IMR-90 (cell line): ENCODE measurements at places on chromosomes 13 and 19.

- no peak for DNase-seq
Observed at GRCh38 chr19:3599776-3600187, 6.9 kb downstream of the TBXA2R start.

DNA sequence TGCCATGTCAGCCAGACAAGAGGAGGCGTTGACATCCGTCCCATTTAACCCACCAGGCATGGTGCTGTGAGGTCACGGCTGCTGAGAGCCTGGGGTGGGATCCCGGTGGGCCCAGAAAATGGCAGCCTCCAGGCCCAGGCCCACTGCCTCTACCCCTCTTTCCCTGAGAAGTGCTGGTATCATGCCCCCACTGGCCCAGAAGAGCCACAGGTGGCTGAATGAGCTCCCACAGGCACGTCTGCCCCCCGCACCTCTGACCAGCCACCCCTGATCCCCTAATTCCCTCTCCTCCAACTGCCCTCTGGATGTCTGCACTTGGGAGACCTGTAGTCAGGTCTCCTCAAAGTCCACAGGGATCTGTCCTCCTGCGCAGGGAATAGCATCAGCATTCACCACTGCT lies 37.3 kb upstream of the KCTD15 start:
- no peak for DNase-seq

DNA sequence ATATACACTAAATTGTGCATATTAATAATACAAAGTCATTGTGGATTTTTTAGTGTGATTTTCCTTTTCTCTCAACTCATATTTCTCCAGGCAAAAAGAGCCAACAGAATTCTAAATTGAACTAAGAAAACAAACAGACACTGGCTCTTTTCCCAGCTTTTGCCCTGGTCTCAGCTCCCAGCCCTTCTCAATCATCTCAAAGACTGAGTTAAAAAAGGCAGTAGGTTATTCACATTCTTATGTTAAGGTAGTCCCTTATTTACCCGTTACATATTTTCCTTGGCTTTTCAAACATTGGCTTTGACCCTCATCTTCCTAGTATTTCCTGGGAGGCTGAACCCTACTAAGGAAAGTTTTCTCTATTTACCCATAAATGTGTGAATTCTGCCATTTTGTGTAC lies 753.6 kb downstream of the LIG4 start:
- peak; percentile 66 for DNase-seq

- DNase-seq, result no peak
Observed at GRCh38 chr13:48006396-48006795, 5.3 kb upstream of the SUCLA2 start.

DNA sequence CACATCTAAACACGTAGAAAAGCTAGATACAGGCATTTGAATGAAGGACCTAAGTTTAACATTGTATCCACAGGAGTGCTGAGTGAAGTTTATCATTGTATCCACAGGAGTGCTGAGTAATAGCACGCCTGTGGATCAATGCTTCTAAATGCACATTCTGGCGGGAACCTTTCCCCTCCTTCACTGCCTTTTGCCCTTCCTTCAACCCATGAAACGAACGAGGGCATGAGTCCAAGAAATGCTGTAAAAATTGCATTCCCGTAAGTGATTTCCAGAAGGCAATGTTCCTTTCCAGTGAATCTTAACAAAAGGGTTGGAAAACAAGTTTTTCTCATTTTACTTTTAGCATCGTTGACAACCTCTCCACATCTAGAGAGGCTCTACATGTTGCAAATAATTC lies 88.1 kb downstream of the ZDHHC20 start:
- no peak for DNase-seq

GRCh38 chr19:56933014-56933705 lies 92.6 kb upstream of the PEG3 start:
- no peak for DNase-seq

DNA sequence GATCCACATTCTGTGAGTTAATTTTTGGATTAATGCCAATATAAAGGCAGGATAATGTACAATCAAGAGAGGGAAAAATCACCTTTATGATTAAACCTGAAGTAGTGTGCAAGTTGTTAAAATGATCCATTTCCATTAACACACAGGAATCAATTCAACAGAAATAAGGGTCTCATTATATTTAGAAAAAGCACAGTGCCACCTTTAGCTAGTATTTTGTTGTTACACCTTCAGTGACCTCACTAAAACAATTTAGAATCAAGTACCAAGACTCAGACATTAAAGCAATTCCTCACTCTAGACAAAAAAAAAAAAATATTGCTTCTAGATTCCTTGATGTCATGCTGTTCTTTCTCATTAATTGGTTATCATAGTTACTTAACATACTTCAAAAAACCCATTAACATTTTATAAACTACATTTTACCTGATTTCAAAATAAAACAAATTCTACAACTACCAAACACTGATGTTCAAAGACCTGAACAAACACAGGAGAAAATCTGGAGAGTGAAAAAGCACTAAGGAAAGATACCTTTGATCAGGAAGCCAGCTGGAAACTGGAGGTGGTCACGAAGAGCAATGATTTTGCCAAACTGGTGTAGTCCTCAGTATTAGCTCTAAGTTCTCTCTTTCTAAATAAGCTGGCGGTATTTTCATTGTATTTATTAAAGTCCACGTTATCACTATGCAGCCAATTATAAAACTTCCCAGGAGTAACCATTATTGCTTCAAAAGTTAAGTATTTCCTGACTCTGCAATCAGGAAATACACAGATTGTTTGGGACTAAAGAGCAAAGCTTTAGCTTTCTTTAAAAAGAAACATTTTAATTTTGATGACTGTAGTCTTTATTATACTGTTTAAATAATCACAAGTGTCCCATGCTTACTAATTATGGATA lies 115.3 kb downstream of the TBC1D4 start:
- no peak for DNase-seq

DNA sequence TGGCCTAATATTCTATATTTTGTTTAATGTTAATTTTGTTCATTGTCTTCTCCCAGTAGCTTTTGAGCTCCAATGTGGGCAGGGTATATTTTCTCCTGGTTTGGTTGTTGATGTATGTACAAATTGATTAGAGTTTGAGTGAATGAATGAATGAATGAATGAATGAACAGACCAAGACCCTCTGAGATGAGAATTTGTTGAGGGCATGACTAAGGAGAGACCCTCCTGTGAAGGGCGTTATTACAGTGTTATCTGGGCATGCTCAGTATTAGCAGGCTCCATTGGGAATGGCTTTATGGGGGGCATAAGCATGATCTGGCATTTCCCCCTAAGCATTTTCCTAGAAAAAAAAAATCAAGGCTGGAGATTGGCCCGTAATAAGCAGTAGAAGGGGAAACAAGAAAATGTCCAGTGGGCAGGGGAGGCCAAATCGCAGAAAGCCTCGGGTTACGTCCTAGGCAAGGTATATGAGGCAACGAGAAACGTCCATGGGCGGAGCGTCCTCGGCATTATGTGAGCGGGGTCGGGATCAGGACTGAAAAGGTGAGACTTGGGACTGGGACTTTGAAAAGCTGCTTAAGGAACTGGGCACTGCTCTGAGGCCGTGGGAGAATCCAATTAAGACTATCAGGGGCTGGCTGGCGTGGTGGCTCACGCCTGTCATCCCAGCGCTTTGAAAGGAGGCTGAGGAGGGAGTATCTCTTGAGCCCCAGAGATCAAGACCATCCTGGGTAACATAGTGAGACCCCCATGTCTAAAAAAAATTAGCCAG lies 904 bp upstream of the ARHGAP33 start:
- no peak for DNase-seq

DNA sequence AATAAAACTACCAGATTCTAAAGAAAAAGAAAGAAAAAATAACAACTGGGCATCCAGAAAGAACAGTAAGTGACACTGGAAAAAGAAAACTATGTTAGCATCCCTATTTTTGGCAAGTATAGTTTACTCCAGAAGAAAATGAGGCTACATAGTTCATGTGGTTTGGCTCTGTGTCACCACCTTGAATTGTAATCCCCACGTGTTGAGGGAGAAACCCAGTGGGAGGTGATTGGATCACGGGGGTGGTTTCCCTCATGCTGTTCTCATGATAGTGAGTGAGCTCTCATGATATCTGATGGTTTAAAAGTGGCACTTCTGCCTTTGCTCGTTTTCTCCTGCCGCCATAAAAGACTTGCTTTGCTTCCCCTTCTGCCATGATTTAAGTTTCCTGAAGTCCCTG lies 76.9 kb downstream of the ITGBL1 start:
- peak; percentile 90 for DNase-seq

- no peak for DNase-seq
Observed at GRCh38 chr13:87941226-87941625, 270.1 kb downstream of the SLITRK5 start.

DNA sequence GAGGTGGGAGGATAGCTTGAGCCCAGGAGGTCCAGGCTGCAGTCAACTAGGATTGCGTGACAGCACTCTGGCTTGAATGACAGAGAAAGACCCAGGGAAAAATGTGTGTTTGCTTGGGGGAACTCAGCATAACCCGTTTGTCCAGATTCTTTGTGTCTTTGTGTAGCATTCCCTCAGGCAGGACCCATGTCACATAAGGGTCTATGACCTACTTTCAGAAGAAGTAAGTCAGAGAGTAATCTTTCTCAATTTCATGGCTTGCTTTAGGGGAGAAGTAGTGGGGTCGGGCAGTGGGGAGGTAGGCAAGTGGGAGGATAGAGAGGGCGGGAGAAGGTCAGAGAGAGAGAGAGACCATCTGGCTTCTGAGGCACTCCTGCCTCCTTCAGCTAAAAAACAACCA lies 11.9 kb upstream of the PSPC1 start:
- no peak for DNase-seq

DNA sequence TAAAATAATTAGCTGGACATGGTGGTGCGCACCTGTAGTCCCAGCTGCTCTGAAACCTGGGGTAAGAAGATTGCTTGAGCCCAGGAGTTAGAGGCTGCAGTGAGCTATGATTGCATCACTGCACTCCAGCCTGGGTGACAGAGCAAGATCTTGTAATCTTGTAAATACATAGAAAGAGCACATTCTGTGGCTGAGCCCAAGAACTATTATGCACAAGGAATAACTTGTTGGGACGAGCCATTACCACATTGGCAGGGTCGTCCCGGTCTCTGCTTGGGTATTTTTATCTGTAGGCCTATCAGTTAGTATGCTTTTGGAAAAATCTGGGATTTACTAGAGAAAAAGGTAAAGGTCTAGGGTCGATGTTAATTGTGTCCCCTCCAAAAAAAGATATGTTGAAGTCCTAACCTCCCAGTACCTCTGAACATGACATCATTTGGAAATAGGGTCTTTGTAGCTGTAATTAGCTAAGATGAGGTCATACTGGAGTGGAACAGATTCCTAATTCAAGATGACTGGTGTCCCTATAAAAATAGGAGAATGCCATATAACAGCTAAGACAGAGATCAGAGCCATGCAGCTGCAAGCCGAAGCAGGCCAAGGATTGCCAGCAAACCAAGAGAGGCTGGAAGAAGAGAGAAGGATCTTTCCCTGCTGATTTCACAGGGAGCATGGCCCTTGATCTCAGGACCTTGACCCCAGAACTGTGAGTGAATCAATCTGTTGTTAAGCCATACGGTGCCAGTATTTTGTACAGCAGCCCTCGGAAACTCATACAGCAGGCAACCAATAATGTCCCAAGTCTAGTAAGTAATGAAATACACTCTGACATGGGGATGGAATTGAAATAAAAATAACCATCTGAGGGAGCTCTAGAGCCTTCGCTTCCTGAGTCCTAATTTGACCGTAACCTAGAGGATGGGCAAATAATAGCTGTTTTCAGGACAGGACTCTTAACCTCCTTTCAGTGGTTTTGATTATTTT lies 77.0 kb downstream of the TM9SF2 start:
- DNase-seq, result no peak

DNA sequence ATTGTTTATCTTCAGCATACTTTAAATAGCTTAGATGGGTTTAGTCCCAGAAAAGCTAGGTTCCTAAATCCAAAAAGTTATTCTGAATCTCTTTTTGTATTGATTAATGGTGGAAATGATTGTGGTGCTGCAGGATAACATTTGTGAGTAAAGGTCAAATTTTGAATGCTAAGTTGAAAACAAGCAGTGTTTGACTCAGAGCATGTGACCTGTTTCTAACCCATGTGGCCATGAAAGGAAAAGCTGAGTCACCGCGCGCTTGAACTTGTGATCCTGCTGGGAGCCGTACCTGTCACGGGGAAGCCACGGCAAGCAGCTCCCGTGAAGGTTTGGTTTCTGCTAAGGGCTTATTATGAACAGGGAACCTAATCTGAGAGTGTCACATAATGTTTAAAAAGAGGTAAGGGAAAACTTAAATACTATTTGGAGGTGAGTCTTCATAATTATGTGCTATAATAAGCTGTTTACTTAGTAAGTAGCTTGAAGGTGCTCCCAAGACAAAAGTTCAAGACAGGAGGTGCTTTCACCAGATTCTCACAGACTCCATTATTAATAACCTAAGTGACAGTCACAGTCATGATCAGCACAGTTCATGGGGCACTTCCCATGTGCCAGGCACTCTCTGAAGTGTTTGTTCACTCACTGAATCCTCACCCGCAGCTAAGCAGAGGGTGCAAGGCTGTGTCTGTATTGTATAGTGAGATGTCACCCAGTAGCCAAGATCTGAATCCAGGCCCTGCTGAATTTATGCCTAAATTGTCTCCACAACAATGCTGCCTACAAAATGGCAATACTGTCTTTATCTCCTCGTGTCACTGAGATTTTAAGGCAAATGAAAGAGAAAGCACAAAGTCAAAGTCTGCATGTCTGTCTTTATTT lies 286.5 kb downstream of the MYO16 start:
- DNase-seq, result peak; percentile 88

GRCh38 chr19:49589502-49589905 lies 1.5 kb upstream of the PRR12 start:
- no peak for DNase-seq

DNA sequence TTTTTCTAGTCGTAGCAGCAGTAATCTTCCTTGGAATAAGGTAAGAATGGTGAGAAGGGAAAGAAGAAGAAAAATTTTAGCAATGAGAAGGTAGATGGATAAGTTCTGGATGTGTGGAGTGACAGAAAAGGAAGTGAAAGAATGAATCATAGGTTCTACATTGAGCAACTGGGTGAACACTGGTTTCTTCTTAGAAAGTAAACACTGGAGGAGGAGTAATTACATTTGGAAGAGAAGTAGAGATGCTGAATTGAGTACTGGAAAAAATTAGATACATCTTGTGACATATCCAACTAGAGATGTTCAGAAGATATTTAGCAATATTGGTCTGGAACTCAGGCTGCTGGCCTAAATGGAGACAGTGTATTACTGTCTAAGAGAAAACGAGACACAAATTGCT lies 148.5 kb downstream of the GPC5 start:
- DNase-seq, result peak; percentile 9

- peak; percentile 42 for DNase-seq
Observed at GRCh38 chr13:95137096-95137495, 164.2 kb downstream of the ABCC4 start.
